ENCODE measurements at places on chromosomes 12 and 14.
A peak's percentile ranks its signal among the peaks of the same experiment; 100 is the strongest.

DNA sequence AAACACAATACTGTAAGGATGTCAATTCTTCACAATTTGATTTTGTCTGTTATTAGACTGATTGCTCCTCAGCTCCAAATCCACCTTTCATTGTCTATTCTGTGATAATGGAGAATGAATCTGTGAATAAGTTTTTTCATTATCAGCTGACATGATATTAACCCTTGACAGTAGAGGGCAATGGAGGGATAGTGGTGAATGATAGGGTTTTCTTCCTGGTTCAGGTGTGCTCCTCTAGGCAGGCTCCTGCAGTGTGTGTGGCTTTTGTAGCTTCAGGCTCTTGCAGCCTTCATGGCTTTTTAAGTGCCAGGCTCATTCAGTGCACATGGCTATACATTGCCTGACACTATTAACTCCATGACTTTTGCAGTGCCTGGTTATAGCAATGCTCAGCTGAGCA is 23.4 kb upstream of the ZNF641 start:
- no peak for DNase-seq

DNA sequence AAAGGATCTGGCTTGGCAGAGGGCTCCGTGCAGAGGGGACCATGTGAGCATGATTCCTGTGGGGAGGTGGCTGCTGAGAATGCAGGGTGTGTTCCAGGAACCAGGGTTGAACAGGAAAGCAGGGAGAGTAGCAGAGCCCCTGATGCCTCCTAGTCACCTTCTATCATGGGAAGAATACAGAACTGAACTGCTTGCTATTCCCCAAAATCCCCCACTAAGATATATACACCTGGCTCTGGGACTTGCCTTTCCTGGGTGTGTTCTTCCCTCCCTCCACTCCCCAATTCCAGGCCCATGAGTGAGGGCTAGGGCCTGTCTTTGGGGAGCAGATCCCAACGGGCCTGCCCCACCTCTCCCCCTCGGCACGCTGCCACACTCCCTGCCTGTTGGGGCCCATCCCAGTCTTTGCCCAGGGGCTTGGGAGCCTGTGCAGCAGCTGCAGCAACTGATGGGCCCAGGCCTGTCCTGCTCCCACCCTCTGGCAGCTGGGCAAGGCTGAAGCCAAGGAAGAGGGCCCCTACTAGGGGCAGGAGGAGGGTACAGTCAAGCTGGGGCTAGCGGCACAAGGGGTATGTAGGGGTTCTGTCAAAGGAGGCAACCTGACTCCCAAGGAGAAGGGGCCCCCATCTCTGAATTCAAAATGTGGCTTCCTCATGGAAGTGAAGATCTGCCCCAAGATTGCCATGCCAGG is 3.2 kb downstream of the AJUBA start:
- DNase-seq, result peak; percentile 34

DNA sequence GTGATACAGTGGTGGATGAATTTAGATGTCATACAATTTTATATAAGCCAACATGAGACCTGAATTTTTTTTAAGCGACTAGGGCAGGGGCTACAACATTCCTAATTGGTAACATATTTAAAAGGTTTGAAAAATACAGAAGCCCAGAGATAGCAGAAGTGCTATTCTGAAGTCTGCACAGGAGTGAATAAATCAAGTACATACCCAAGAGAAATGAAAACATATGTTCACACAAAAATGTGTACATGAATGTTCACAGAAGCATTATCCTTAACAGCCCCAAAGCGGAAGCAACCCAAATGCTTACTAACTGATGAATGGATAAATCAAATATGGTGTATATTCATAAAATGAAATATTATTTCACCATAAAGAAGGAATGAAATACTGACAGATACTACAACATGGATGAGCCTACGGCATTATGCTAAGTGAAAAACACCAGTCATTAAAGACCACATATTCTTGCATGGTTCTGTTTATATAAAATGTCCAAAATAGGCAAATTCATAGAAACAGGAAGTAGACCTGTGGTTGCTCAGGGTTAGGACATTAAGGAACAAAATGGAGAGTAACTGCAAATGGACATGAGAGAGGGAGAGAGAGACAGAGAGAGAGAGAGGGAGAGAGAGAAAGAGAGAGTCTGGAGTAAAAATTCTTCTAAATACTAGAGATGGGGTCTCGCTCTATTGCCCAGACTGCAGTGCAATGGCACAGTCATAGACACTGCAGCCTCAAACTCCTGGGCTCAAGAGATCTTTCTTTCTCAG is 28.0 kb upstream of the GXYLT1 start:
- DNase-seq, result no peak

GRCh38 chr12:104751594-104751993 is 206.5 kb downstream of the SLC41A2 start:
- no peak for DNase-seq

DNA sequence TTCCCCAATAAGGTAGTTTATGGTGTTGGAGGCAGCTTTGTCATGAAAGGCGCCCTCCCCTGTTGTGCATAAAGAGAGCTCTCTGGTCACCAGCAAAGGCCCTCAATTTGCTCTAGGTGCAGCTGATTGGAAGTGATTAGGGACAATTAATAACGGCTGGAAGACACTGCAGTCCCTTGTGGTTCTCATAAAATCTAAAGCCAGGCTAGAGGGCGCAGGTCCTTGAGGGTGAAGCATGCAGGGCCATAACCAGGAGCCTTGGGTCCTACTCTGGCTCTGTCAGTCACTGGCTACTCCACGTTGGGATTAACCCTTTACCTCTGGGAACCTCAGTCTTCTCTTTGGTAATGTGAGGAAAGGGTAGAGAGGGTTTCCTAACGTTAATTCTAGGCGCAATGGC is 1.9 kb downstream of the DAAM1 start:
- peak; percentile 28 for DNase-seq

DNA sequence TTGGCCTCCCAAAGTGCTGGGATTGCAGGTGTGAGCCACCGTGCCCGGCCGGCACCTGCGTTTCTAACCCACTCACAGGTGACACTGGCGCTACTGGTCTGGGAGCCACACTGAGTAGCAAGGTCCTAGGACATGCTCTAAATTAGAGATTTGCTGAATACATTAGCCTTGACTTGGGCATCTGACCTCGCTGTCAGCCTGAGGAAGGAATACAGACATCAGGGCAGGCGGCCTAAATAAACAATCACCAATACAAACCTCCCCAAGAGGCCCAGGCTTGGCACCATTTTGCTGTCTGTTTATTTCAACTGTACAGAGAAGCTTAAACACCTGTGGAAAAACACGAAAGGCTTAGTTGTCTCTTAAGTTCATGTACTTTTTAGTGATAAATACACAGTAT is 27.5 kb downstream of the P2RX4 start:
- DNase-seq, result no peak

DNA sequence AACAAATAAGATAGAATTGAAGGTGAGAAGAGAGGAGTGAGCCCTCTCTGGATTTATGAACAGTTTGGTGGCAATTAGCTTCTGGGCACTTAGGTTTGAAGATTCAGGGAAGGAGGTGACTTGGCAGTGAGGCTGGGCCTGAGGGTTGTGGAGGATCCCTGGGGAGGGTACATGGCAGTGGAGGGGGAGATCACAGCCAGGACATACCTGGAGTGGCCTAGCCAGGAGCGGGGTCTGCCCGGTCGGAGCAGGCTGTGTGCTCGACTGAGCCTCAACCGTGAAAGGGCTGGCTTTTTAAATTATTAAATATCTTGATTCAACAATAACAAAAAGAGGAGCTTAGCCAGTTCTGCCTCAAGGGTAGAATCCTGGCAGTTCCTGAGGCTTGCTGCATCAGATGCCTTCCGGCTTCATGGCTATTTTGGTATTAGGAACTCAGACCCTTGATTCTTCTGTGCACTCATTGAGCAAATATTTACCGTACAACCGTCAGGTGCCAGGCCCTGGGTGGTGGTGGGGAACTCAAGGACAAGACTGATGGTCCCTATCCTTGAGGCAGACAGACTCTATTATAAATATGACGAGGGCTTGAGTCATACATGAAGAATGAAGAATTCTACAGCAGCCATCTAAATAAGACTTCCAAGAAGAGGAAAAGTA is 73.4 kb downstream of the SPTB start:
- no peak for DNase-seq

DNA sequence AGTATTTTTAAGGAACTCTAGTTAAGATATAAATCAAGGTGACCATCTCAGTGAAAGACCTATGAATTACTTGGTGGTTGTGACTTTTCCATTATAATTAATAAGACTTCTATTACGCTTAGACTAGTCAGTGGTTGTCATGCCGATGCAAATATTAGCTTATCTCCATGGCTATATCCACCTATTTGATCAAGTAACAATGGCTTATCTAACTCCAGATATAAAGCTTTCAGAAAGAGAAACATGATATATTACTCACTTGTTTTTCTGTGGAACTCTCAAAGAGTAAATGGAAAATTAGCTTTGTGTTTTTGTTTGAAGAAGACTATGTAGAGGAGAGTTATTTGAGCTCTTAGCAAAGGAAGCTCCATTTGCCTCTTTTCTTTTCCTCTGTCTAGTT is 323.8 kb upstream of the DCN start:
- DNase-seq, result no peak

- no peak for DNase-seq
Measured at GRCh38 chr12:80565271-80565670, 121.2 kb downstream of the PTPRQ start.

GRCh38 chr12:24798335-24798734 is 150.6 kb downstream of the BCAT1 start:
- DNase-seq, result no peak

DNA sequence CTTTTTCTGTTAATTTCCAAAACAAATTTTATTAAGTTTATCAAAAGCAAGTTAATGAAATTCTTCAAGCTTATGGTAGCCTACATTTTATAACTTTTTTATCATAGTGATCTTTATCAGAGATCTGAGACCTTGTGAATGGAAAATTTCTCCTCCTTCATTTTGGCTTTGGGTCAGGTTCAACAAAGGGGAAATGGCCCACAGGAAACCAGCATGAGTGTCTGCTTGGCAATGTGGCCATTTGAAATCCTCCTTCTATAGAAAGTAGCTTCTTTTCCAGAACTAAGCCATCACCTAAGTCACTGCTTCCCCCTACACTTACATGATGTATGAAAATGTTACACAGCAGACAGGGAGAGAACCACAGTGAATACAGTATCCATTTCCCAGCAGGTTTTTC is 1.6 kb downstream of the RHOJ start:
- DNase-seq, result no peak

DNA sequence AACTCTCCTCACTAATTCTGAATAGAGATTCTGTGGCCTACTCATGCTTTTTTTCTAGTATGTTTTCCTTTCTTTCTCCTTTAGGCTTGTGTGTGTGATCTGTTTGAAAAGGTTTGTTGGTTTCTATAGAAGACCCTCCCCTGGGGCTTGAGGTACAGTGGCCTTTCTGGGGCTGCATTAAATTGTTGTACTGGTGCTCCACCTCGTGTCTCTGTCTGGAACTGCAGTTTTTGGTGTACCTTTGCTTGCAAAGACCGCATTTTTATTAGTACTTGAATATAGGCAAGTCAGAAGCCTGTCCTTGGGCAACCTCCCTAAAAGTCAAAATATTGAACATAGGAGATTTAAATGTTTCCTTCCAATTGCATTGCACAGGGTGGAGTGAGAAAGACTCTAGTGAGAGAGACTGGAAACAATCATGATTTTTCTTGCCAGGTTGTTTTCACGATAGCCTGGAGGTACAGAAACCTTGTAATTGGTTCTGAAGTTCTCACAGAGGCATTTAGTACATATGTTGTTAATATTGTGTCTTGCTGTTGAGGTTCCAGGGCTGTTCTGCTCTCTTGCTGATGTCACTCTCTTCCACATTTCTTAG is 39.0 kb downstream of the SLCO1B1 start:
- DNase-seq, result peak; percentile 50

DNA sequence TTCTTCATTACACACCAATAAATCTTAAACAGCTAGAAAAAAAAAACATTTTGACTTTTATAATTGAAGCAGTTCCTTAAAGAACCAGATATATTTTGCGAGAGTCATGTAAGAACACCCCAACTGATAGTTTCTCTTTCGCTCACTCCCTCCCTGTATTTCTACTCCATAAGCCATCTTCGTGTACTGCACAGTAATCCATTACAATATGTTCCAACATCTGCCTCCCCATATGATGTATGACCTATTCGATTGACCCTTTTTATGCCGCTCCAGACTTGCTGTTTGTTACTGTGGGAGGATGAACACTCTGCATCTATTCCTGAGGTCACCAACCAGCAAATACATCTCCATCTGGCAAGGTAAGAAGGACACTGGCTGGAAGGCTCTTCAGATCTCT is 331.7 kb downstream of the SOX5 start:
- no peak for DNase-seq

DNA sequence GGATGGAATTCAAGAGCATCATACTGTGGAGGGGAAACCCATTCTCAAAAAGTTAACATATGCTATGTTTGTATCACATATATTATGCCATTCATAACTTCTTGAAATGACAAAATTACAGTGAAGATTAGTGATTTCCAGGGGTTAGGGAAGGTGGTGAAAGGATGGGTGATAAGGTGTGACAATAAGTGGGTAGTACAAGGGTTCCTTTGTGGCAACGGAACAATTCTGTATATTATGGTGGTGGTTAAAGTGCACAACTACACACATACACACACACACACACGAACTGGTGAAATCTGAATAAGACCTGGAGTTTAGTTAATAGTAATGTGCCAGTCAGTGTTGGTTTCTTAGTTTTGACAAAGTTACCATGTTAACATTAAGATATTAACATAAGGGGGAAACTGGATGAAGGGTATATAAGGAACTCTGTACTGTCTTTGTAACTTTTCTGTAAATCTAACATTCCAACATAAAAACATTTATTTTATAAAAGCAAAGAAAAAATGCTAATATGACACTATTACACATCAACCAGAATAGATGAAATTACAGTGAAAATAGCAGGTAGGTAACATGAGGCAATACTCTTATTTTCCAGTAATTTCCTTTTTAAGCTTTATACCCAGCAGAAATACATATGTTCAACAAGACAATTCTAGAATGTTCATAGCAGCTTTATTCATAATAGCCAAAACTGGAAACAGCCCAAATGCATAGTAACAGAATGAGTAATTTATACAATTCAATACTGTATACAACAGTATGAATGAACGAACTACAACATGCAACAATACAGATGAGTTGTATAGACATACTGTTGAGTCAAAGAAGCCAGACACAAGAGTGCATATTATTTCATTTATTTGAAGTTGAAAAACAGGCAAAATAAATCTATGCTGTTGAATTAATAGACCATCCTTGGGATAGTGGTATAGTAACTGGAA is 44.0 kb upstream of the OR5AU1 start:
- DNase-seq, result no peak

- DNase-seq, result no peak
Measured at GRCh38 chr12:4216187-4216927, 57.2 kb upstream of the CCND2 start.

- no peak for DNase-seq
Measured at GRCh38 chr14:51562816-51563215, 88.9 kb upstream of the FRMD6 start.

GRCh38 chr12:129337413-129337812 is 484.1 kb downstream of the GLT1D1 start:
- no peak for DNase-seq

GRCh38 chr12:80040075-80040738 is 59.1 kb upstream of the OTOGL start:
- no peak for DNase-seq

- DNase-seq, result no peak
Measured at GRCh38 chr14:97697772-97698171, 900.6 kb downstream of the VRK1 start.
